ENCODE measurements at places on chromosomes 5 and 9.
A peak's percentile ranks its signal among the peaks of the same experiment; 100 is the strongest.

DNA sequence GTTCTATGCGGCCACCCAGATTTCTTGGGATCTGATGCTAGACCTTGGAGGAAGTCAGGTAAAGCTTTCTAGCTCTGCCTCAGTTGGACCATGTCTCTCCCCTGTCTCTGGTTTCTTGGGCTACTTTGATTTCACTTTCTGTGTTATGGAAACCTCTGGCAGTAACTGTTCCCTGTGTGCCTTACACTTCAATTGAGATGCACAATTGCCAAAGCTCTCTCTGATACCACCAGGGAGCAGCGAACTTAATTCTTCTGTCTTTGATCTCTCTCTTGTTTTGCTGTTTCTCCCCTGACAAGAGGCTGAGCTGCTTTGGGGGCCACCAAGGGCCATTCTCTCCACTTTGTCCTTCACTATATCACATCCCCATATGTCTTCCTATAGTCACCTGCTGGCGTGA is 61.4 kb downstream of the PGM5 start:
- DNase-seq, result no peak

- peak; percentile 89 for DNase-seq
Measured at GRCh38 chr5:32767948-32768467, 56.9 kb downstream of the NPR3 start.

GRCh38 chr5:14870337-14871213 is 1.0 kb downstream of the ANKH start:
- DNase-seq, result no peak

GRCh38 chr5:172175263-172175719 is 12.7 kb downstream of the STK10 start:
- no peak for DNase-seq

- no peak for DNase-seq
Measured at GRCh38 chr5:56512313-56512996, 279.3 kb upstream of the ANKRD55 start.

DNA sequence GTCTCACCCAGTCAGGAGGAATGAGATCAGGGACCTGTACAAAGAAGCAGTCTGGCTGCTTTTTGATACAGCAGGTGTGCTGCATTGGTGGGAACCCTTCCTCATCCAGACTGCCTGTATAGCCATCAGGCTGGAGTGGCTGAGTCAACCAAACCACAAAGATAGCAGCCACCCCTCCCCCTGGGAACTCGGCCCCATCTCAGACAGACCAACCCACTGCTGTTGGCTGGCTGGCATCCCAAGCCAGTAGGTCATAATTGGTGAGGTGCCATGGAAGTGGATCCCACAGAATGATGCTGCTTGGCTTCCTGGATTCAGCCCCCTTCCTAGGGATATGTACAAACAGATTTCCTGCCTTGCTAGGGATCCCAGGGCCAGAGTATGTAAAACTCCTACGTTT is 60.9 kb downstream of the YTHDC2 start:
- DNase-seq, result peak; percentile 88
